ENCODE measurements at places on chromosomes 13 and 19. TPM values are rescaled to one million over a fixed set of nuclear protein-coding genes. Genes with fewer than 3 reads are reported as not detected.

COL5A3 gene
- 2.4 TPM for total RNA-seq

GRCh38 chr13:87302931-87303330, 368.2 kb upstream of the SLITRK5 start:
- no peaks in the 10 kb centered on the region for H3K27me3 ChIP-seq
- no peak overlapping the region for H3K4me3 ChIP-seq
- no peak for DNase-seq
- H3K4me1 ChIP-seq, result no peaks in the 10 kb centered on the region
- H3K36me3 ChIP-seq, result no peaks in the 10 kb centered on the region

GRCh38 chr13:80755910-80756309, 415.0 kb upstream of the SPRY2 start:
- H3K36me3 ChIP-seq, result no peaks in the 10 kb centered on the region
- no peak for DNase-seq
- no peaks in the 10 kb centered on the region for H3K27me3 ChIP-seq
- H3K4me3 ChIP-seq, result no peak overlapping the region

- DNase-seq, result no peak
- H3K27ac ChIP-seq, result no peak overlapping the region
- no peak overlapping the region for H3K4me3 ChIP-seq
- H3K36me3 ChIP-seq, result no peaks in the 10 kb centered on the region
- H3K4me1 ChIP-seq, result no peaks in the 10 kb centered on the region
Measured at GRCh38 chr13:52156724-52157261, 2.6 kb downstream of the NEK3 start.

GRCh38 chr19:41377977-41378709, 1.8 kb downstream of the TMEM91 start:
- DNase-seq, result no peak
- peaks cover 13% of the 10 kb centered on the region for H3K4me1 ChIP-seq
- H3K4me3 ChIP-seq, result no peak overlapping the region
- no peaks in the 10 kb centered on the region for H3K27me3 ChIP-seq

GRCh38 chr19:49103331-49104085, 10.7 kb upstream of the LIN7B start:
- no peak overlapping the region for H3K4me3 ChIP-seq
- no peaks in the 10 kb centered on the region for H3K4me1 ChIP-seq
- H3K27ac ChIP-seq, result no peak overlapping the region
- H3K27me3 ChIP-seq, result no peaks in the 10 kb centered on the region
- H3K36me3 ChIP-seq, result peaks cover 27% of the 10 kb centered on the region

IZUMO2 gene
- not detected for total RNA-seq

DNA sequence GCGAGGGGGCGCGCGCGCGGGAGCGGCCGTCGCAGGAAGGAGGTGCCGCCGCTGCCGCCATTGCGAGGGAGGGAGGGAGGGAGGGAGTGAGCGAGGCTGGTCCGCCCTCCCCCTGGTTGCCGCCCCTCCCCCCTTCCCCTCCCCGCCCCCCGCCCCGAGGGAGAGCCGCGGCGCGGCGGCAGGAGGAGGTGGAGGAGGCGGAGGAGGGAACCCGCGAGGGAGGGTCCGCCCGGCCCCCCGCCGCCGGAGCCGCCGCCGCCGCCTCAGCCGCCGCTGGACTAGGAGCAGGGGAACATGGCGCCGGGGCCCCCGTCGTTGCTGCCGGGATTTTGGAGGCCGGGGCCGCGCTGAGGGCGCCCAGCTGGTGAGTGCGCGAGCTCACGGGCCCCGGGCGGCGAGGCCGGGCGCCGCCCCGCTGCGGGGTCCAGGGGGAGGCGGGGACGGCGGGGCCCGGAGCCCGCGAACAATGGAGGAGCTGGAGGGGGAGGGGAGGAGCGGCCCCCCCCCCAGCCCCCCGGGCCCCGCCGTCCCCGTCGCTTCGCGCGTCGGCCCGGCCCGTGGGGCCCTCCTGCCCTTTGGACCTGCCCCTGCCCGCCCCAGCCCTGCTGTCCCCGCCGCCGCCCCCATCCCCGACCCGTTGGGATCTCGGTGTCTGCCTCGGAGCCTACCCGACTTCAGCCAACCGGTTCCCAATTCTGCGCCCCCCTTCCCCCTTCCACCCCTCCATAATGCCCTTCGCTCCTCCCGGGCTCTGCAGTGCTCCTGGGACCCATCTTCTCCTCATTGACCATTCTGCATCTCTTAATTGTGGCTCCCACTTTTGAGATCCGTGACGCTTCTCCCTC, at the start of gene ARHGAP35:
Gene ARHGAP35, plus strand, starts transcription at position 152 of the 845 bp plus-strand sequence. CDS start 57,679 bp downstream, outside the sequence.
- H3K27me3 ChIP-seq, result no peaks in the 10 kb centered on the region
- DNase-seq, result peak; percentile 36
- H3K27ac ChIP-seq, result peak within 1 kb of the TSS; percentile 96
- H3K4me1 ChIP-seq, result peaks cover 24% of the 10 kb centered on the region
- H3K36me3 ChIP-seq, result no peaks in the 10 kb centered on the region

DNA sequence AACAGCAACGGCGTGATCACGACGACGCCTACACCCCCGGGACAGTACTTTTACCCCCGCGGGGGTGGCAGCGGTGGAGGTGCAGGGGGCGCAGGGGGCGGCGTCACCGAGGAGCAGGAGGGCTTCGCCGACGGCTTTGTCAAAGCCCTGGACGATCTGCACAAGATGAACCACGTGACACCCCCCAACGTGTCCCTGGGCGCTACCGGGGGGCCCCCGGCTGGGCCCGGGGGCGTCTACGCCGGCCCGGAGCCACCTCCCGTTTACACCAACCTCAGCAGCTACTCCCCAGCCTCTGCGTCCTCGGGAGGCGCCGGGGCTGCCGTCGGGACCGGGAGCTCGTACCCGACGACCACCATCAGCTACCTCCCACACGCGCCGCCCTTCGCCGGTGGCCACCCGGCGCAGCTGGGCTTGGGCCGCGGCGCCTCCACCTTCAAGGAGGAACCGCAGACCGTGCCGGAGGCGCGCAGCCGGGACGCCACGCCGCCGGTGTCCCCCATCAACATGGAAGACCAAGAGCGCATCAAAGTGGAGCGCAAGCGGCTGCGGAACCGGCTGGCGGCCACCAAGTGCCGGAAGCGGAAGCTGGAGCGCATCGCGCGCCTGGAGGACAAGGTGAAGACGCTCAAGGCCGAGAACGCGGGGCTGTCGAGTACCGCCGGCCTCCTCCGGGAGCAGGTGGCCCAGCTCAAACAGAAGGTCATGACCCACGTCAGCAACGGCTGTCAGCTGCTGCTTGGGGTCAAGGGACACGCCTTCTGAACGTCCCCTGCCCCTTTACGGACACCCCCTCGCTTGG, 966 bp downstream of the JUNB start:
- H3K36me3 ChIP-seq, result no peaks in the 10 kb centered on the region
- peaks cover 32% of the 10 kb centered on the region for H3K4me1 ChIP-seq
- H3K27me3 ChIP-seq, result no peaks in the 10 kb centered on the region
- peak; percentile 73 for DNase-seq
- peak overlapping the region; percentile 90 for H3K4me3 ChIP-seq
- peak overlapping the region; percentile 99 for H3K27ac ChIP-seq

LHFPL6 gene
- total RNA-seq, result 2.8 TPM

PRDX2 gene
- 104 TPM for total RNA-seq

DNA sequence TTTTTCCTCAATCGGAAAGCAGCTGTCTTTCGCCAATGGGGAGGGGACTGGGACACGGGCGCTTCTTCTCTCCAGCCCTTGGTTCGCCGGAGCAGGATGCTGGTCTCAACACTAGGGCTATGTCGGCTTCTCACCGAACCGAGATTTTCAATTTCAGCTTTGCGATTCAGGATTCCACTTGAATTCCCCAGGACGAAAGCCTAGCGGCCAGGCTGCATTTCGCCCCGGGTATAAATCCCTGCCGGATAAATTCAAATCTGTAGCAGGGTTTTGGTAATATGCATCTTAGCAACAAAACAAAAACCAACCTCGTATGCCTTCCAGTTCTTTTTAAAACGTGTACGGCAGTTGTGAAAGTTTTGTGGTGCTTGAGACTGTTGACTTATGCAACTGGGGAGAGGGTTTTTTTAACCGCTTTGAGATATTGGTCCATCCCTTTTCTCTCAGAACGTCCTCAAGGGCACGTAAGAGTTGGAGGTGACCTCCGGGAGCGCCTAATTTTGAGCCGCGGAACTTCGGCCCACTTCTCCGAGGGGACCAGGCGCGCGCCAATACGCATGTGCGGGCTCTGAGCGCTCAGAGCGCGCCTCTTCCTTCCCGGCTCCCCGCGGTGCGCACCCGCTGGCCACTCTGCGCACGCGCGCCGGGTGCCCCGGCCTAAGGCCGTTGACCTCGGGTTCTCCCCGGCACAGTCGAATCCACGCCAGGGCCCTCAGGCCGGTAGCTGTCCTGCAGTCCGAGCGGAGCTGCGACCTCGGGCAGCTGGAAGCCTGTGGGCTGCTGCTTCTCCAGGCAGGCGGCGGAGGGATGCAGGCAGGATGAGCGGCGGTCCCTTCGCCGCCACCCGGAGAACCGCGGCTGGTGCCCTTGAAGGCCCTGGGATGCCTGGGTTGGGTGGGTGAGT, 7.6 kb downstream of the POU4F1 start:
- DNase-seq, result peak; percentile 60
- peaks cover 74% of the 10 kb centered on the region for H3K27me3 ChIP-seq
- H3K36me3 ChIP-seq, result no peaks in the 10 kb centered on the region
- no peak overlapping the region for H3K27ac ChIP-seq

KLK2 gene
- not detected for total RNA-seq

GRCh38 chr19:7349961-7350711, 1.4 kb downstream of the ARHGEF18 start:
- no peak overlapping the region for H3K4me3 ChIP-seq
- H3K4me1 ChIP-seq, result no peaks in the 10 kb centered on the region
- H3K36me3 ChIP-seq, result no peaks in the 10 kb centered on the region
- no peaks in the 10 kb centered on the region for H3K27me3 ChIP-seq
- DNase-seq, result no peak

- peaks cover 6% of the 10 kb centered on the region for H3K4me1 ChIP-seq
- H3K4me3 ChIP-seq, result no peak overlapping the region
- H3K27me3 ChIP-seq, result no peaks in the 10 kb centered on the region
- H3K27ac ChIP-seq, result peak overlapping the region; percentile 81
- no peaks in the 10 kb centered on the region for H3K36me3 ChIP-seq
Measured at GRCh38 chr19:10521461-10522171, 4.4 kb upstream of the S1PR5 start.
